Urinary bladder (tissue), 4 donors: ENCODE measurements at places on chromosomes 3 and 15.

GRCh38 chr3:31892916-31893573, 88.0 kb downstream of the OSBPL10 start:
- DNase-seq: no peak

DNA sequence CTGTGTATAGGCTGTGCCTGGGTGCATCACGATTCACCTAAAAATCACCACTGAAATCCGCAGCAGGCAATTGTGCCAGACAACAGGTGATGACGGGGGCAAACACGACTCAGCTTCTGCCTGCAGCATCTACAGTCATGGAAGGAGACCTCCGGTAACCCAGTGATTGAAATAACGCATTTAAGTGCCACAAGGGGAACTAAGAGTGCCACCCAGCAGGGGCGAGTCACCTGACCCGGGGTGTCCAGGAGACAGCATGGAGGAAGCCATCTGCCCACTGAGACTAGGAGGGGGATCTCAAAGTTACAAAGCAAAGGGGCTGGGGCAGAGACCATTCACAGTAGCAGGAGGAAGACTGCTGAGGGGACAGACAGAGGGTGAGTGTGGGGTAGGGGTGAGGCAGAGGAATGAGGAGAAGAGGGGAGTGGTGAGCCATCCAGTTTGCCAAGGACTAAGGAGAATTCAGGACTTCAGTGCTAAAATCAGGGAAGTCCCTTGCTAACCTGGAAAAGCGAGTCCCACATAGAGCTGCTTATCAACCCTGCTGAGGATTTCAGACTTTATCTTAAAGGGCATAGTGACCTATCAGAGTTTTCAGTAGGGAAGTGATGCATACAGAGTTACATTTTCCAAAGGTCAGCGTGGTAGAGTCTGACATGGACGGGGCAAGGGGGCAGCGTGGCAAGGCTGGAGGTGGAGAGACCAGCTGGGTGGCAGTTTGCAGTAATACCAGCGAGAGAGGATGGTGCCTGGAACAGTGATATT, 256.7 kb upstream of the HES1 start:
- no peak for DNase-seq

DNA sequence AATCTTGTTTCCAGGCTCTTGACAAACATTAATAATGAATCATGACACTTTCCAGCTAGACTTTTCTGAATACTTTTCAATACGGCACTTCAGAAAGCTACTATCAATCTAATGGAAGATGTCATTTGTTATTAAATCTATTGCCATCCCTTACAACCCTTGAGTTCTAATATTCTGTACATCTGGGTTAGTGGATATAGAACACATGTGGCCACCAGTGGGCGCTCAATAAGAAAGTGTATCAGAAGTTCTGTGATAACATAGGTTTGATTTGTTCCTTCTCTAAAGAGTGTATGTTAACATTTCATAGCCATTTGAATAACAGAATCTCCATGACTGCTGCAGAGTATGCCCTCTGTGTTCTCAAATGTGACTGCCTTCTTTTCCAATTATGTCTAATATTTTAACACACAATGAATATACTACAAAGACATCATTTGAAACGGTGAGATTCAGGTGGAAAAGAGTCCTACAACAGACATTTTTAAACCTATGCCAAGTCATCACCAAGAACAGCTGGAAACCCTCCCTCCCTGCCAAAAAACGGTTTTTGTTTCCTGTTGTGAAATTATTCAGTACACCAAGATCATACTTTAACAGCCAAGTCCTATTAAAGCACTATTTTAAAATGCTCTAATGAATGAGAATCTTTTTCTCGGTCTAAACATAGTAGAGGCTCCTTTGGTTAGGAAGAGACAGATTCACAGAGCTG, 22.2 kb downstream of the ALDH1A2 start:
- DNase-seq: no peak

- DNase-seq: peak; percentile 75
Observed at GRCh38 chr3:194003114-194004057, 132.6 kb upstream of the HES1 start.

- DNase-seq: no peak
Observed at GRCh38 chr15:63122002-63122875, 578 bp downstream of the LACTB start.

DNA sequence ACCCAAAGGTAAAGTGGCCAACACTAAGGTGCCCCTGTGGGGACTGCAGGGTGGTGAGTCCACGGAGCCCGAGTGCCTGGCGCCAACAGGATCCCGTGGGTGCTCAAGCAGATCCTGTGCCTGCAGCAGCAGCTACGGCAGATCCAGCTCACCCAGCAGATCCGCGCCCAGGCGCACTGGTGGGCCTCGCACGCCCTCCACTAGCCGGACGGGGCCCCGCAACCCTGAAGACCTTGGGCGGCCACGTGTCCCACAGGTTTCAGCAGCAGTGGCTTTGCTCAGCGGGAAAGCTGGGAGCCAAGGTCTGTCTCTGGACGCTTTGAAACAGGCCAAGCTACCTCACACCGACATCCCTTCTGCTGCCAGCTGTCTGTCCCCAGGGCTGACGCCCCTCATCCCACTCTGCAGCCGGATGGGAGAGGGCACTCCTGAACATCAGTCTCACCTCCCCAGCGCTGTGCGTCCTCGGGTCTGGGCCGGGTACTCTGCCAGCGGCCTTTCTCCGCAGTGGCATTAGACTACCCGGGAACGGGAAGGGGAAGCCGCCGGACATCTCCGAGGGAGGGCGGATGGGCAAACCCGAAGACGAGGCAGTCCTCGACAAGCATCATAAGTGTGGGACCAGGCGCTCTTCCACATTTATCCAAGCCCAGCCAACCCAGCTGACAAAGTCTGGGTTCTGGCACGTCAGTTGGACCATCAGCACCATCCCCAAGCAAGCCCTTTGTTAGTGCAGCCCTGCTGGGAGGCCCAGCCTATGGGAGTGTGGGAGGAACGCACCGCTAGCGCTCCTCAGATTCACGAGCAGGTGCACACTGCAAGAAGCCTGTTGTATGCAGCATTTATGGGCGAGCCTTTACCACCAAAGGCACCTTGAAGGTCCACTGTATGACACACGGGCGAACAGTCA, 212.6 kb upstream of the UBE2E2 start:
- DNase-seq: no peak

GRCh38 chr15:58957101-58957973, 23.9 kb upstream of the SLTM start:
- DNase-seq: no peak

DNA sequence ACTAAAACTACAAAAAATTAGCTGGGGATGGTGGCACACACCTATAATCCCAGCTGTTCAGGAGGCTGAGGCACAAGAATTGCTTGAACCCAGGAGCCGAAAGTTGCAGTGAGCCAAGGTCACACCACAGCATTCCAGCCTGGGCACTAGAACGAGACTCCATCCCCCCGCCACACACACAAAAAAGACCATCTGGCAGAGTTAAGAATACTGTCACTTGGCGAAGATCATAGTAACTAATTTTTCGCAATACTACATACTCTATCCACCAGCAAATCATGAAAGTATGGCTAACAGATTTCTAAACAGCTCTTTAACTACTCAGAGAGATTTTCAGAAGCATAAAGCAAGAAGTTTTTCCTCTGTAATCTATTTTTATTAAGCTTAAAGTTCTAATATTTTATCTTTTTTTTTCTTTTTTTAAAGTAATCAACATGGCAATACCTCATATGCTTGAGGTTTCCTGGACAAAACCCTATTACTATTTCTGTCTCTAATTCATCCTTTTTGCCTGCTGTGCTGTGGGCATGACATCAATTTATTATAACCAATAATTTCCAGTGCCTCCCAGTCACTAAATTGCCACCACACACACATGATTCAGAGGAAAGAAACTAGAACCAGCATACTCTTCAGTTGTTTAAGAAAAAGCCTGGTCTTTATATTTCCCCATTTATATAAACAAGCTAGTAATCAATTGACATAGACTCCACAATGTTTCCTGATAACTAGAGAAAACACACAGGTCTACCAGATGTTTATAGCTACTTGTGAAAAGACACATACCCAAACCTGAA, 46.9 kb downstream of the CHSY1 start:
- no peak for DNase-seq

GRCh38 chr3:193210618-193211017, 30.4 kb upstream of the PLAAT1 start:
- no peak for DNase-seq

GRCh38 chr3:175434561-175434960, 575.4 kb downstream of the NAALADL2 start:
- no peak for DNase-seq

GRCh38 chr15:43878446-43878845, 51.6 kb downstream of the WDR76 start:
- no peak for DNase-seq

DNA sequence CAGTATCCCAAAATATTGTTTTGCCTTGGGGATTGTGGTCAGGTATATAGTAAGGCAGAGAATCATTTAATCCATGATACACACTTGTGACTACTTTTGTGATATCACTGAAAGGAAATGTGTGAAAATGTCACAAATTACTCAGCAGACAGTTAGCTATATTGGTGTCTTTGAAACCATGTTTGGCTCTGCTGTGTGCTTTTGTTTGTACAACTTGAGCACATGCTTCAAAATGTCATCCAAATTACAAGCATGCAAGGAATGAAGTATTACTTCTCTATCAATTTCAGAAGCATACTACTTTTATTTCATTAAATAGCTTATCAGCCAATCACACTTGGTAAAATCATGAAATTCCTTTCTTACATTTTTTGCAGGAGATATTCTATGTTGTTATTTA, 619.0 kb upstream of the AGTR1 start:
- no peak for DNase-seq

GRCh38 chr15:64895285-64896065, 16.2 kb upstream of the ANKDD1A start:
- no peak for DNase-seq

DNA sequence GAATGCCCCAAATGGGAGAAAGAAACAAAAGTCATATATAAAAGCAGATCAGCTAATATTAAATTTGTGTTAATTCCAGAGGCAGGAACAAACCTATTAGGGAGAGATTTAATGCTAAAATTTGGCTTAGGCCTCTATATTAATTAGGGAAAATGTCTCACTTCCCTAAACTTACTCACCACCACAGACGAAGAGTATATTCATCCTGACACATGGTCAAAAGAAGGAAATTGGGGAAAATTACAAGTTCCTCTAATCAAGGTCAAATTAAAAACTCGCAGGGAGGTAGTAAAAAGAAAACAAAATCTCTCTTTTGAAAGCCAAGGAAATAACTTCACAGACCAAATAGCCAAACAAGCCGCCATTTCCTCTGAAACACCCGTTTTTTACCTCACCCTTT, 32.2 kb downstream of the GRM2 start:
- DNase-seq: no peak

GRCh38 chr15:33971811-33972210, 3.5 kb downstream of the CHRM5 start:
- DNase-seq: no peak

GRCh38 chr15:43287254-43287653, 20.5 kb upstream of the TGM5 start:
- no peak for DNase-seq

- no peak for DNase-seq
Observed at GRCh38 chr3:152444029-152444641, 175.4 kb downstream of the MBNL1 start.

DNA sequence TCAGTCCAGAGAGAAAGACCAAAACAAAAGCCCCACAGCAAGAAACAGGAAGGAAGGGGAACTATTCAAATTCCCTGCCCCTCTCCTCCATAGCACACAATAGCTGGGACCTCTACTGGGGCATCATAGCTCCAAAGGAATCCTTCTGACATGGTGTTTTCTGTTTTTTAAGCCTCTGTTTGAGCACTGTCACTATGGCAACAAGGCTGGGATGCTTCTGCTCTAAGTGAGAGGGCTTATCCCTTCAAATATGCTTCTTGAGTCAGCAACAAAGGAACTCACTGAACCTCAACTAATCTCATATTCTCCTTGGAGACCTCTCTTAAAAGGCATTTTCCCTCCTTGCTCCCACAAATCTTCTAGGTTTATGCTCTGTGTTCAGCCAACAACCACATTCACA, 40.5 kb downstream of the MYLK start:
- DNase-seq: no peak

DNA sequence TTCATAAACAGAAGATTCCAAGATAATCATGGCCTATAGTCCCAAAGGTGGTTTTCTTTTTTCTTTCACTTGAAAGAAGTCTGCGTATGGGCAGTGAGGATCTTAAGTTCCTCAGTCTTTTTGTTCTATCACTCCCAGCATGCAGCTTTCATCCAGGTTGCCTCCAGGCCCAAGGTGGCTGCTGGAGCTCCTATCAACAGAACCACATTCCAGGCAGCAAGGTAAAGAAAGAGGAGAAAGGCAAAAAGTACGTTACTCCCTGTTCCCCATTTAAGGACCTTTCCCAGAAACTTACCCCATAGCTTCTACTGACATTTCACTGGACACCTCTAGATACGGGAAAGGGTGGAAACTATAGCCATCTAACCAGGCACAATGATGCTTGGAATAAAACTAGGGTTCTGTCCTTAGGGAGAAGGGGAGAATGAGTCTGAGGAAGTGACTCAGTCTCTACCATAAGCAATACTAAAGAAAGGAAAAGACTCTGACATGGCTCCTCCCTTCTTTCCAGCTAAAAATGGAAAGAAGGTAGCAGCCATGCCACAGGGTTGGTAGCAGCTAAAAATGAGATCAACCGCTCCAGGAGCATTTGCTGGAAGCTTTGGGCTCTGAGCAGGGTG, 313.9 kb upstream of the NR2E3 start:
- no peak for DNase-seq

- DNase-seq: no peak
Observed at GRCh38 chr15:78931439-78932257, 13.2 kb downstream of the CTSH start.

GRCh38 chr15:65420975-65421359, 1.8 kb downstream of the IGDCC4 start:
- DNase-seq: no peak

GRCh38 chr3:5079761-5080160, 42.3 kb upstream of the ARL8B start:
- DNase-seq: no peak

DNA sequence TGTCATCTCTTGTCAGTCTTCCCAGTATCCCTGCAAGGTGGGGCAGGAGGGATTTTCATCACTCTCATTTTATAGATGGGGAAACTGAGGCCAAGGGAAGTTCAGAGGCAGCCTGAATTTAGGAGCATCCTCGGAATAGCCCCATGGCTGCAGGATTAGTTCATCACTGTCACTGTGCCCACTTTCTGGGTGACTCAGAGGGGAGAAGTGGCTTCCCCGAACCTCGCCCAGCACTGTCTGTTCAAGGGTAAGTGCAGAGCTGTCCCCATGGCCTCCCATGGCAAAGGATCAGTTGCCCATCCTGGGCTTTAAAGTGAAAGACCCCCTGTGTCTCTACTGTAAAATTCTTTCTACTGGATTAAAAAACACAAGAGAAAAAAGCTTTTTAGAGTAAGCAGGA, 60.0 kb upstream of the SEC13 start:
- no peak for DNase-seq

- no peak for DNase-seq
Observed at GRCh38 chr3:59777667-59778077, 727.8 kb upstream of the CFAP20DC start.
